ENCODE measurements at places on chromosomes 16 and 17.
A peak's percentile ranks its signal among the peaks of the same experiment; 100 is the strongest.

DNA sequence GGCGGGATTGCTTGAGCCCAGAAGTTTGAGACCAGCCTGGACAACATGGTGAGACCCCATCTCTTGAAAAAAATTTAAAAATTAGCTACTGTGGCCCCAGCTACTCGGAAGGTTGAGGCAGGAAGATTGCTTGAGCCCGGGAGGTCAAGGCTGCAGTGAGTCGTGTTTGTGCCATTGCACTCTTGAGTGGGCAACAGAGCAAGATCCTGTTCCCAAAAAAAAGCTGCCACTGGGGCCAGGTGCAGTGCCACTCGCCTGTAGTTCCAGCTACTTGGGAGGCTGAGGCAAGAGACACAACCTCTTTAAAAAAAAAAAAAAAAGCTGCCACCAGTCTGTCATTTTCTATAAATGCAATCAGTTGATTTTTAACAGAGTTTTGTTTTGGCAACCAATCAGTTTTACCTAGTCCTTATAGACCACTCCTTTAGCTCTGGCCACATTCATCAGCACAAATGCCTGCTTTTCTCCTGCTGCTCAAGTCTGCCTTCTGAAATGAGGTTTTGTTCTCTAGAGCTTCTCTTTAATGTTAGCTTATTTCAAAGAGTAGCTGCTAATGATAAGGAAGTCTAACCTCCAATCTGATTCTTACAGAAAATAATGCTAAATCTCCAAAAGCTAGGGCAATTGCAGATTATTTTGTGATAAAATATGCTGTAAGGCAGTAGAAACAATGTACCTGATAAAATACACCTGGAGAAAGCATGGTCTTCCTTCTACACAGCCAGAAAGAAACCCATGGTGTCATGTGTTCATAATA, 64.8 kb downstream of the TUBD1 start:
- DNase-seq: peak; percentile 76

GRCh38 chr16:11140098-11140375, 116.0 kb downstream of the SOCS1 start:
- DNase-seq: peak; percentile 31

DNA sequence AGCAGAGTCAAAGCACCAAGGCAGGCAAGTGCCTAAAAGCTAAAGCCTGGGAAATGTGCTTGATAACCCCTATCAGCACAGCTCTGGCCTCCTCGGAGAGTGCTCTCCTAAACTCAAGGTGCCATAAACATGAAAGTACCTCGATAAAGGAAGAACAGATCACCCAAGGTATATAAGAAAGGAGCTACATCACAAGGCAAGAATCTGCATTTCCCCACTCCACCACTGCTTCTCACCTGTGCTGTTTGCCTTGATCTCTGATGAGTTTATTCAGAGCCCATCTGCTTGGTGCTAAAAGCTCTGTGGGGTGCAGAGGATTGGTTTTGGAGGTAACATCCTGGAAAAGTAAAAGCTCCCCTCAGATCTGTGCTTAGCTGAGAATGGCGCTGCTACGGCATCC, 449.5 kb upstream of the CDH5 start:
- no peak for DNase-seq

- no peak for DNase-seq
Observed at GRCh38 chr17:39462631-39463375, 1.5 kb downstream of the CDK12 start.

DNA sequence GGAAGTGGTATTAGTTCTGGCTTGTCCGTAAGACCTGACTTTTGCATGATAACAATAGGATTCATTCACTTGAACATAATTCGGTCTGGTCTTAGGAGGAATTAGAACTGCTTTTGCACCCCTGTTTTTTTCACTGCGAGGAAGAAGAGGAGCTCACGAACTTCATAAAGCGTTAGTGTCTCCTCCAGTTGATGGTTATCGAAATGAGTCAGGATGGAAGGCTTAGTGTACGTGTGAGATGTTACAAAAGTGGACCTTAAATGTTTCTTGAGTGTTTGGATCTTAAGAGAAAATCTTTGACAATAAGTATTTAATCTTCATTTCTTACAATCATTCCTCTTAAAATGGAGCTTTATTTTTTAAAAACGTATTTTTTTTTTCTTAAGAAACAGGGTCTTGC, 52.8 kb downstream of the USP10 start:
- no peak for DNase-seq

- no peak for DNase-seq
Observed at GRCh38 chr17:65283704-65284103, 146.5 kb downstream of the RGS9 start.

GRCh38 chr16:9219813-9220212, 128.4 kb downstream of the HAPSTR1 start:
- no peak for DNase-seq

GRCh38 chr17:76085731-76086366, 6.9 kb downstream of the ZACN start:
- no peak for DNase-seq

DNA sequence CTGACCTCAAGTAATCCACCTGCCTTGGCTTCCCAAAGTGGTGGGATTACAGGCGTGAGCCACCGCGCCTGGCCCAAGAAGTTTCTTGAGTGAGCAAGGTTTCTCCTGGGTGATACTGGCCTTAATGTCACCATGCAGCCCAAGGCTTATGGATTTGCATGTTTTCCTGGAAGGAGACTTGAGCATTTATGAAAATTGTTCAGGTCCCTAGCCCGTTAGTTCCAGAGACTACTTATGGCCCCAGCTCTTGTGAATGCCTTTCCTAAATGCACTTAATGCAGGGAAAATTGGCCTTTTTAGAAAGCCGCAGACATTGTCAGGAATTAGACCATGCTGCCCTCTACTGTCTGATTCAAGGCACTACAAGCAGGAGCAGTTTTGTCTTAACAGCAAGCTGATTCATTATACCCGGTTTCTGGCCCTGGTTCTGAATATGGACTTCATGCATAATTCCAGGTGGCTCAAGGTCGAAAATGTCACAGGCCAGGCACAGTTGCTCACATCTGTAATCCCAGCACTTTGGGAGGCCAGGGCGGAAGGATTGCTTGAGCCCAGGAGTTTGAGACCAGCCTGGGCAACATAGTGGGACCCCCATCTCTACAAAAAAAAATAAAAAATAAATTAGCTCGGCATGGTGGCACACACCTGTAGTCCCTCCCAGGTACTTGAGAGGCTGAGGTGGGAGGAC, 91.3 kb downstream of the SNX29 start:
- peak; percentile 74 for DNase-seq

DNA sequence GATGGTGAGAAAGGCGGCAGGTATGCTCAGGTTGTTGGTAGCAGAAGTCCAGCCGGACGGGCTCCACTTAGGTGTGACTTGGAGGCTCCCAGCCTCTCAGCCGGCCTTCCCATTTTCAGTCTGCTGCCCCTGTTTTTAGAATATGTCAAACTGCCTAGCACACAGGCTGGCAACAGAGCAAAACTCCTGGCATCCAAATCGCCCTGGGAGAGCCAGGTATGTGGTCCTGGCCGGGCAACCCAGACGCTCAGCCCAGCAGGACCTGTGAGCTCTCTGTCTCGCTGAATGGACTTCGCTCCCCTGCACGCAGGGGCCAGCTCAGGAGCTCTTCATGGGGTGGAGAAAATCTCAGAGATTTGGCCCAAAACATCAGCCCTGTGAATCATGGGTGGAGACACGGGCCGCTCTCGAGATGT, 147.9 kb upstream of the CHMP6 start:
- DNase-seq: no peak

GRCh38 chr16:79089735-79090284, 510.7 kb downstream of the MAF start:
- DNase-seq: peak; percentile 44

DNA sequence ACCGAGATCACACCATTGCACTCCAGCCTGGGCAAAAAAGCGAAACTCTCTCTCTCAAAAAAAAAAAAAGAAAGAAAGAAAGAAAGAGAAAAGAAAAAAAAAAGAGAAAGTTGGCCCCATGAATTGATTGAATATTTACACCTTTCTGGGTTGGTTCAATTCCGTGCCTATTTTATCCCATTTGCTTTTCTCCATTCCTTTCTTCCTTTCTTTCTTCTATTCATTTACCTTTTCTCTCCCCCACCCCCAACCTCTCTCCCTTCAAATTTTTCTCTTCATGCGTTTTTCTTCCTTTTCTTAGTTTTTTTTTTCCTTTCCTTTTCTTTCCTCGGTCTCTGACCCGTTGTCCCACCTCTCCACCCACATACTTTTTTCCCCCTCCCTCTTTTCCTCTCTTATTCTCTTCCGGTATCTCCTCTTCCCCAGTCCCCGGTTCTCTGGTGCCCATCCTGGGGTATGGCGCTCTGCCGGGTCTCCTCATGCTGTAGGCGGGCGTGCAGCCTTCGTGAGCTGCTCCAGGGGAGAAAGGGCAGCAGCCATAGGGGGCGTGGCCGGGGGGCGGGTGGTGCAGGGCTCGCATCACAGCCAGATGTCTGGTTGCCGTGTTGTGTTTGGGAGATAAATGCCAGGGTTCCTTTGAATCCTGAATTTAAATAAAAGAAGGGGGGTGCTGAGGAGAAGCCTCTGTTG, 5.3 kb upstream of the COL1A1 start:
- DNase-seq: no peak

DNA sequence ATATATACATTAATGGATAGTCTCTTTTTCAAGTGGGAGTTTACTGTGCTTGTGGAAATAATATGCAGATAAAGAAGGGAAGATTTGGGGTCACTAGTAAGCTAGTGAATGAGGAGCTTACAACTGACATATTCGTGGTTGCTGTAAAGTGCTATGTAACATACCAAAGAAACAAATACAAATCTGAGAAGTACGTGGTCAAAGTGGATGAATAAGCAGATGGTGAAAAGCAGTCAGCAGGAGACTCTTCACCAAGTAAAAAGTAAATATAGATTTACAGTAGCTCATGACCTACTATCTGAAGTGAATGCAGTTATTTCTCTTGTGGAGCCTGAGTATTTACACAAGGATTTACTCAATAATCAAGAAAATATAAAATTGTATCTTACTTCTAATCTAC, 136.6 kb upstream of the ELAC2 start:
- no peak for DNase-seq

DNA sequence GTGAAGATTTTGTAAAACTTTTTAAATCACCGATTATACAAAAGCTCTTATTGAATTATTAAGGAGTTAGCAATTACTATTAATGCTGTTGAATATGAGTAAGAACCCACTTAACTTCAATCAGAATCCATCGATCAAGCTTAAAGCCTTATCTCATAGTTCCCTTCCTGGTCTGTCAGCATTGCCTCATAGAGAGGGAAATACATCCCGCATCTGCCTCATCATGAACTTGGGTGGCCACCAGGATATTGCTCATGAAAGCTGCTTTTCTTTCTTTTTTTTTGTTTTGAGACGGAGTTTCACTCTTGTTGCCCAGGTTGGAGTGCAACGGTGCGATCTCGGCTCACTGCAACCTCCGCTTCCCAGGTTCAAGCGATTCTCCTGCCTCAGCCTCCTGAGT, 66.7 kb downstream of the PIGL start:
- DNase-seq: no peak

- no peak for DNase-seq
Observed at GRCh38 chr16:81175325-81175891, 63.1 kb upstream of the BCO1 start.

DNA sequence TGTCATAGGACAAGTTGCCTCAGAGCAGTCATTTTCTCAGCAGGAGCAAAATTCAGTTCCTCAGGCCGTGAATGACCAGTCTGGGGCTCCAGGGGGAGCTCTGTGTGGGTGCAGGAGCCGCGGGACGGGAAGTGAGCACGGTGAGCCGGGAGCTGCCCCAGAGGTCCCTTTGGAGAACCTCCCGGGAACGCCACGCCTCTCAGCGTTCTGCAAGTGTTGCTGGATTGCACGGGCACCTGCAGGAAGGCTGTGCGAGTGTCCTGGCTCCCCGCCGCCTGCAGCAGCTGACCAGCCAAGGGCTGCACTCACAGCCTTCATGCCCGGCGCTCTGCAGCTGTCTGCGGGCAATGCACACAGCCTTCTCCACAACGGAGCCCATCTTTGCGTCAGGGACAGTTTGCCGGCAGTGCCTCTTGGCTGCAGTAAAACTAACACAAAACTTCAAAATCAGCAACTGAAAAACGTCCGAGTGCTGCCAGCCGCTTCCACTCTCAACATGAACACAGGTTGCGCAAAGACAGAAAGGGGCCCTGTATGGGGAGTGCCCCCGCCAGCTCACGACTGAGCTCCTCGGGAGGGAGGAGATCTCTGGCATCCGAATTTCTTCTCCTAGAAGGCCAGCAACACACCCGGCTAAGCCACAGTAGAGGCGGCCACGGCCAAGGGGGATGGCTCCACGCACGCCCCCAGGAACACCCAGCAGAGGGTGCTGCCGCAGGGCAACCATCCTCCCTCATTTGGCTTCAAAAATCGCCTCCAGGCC, 16.0 kb downstream of the NDUFAF8 start:
- DNase-seq: no peak

- no peak for DNase-seq
Observed at GRCh38 chr17:19344311-19345066, 18.0 kb downstream of the B9D1 start.

GRCh38 chr17:67476787-67477335, 99.8 kb downstream of the PITPNC1 start:
- no peak for DNase-seq

DNA sequence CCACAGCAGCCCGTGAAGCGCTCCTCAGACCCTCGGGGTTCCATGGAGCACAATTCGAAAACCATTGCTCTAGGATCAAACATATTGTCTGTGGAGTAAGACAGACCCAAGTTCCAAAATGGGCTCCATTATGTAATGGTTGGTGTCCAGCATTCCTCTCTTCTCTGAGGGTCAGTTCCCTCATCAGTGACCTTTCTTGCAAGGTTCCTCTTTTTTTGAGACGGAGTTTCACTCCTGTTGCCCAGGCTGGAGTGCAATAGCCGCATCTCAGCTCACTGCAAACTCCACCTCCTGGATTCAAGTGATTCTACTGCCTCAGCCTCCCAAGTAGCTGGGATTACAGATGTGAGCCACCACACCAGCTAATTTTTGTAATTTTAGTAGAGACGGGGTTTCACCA, 28.4 kb downstream of the PLXDC1 start:
- no peak for DNase-seq

- DNase-seq: no peak
Observed at GRCh38 chr16:84228256-84228838, 11.5 kb downstream of the KCNG4 start.

DNA sequence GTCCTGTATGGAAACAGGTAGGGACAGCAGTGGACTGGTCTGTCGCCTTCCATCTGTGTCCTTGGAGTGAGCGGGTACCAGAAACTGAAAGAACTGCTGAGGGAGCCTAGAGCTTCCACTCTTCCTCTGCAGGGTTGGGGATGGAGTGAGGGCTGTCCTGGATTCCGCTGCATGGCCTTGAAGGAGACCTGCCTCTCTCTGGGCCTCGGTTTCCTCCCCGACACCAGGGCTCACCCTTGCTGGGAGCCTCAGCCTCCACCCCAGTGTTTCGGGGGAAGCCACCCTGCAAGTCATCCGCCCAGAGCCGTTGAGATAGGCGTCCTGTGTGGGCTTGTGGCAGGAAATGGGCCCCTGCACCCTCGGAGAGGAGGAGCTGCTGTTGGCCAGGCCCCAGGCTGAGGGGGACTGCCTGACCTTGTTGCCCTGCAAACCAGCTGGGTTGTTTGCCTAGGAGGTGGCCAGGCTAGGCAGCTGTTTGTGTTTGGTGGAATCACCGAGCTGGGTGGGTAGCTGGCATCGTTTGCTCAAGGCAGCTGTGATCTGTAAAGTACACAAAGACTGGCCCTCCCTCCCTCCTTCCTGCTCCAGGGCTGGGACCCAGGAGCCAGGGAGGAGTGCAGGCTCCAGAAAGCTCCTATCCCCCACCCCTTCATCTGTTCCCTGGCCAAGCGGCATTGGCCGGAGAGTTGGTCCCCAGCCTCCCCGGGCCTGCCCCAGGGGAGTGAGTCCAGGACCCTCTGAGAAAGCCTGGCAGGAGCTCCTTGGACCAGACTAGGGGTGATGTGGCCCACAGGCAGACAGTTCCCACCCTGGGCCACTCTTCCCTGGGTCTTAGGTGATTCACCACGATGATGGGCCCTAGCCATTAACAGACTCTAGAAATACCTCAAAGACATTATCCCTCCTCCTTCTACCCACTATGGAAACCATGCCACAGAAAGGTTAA, 1.3 kb downstream of the RAB37 start:
- DNase-seq: peak; percentile 79
